ENCODE measurements at places on chromosomes 2 and 18.
A peak's percentile ranks its signal among the peaks of the same experiment; 100 is the strongest.

- no peak for DNase-seq
These were observed 7.2 kb downstream of the POMC start for GRCh38 chr2:25161055-25161781.

DNA sequence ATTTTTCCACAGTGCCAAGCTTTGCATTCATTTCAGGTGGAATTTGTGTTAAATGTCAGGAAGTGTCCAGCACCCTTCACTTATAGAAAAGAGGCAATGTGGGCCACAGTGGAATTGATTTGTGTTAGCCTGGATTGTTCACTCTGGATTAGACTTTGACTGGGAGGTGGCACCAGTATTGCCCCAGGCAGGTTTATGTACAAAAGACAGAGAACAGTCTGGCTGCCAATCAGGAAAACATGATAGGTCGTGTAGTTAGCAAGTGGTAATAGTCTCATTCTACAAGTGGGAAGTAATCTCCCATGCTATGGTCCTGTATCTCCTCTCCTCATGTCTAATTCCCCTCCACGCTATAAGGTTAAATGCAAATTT is 45.6 kb downstream of the RAB27B start:
- DNase-seq = no peak

- DNase-seq = peak; percentile 50
These were observed 89.6 kb downstream of the TCF7L1 start for GRCh38 chr2:85222792-85223191.

DNA sequence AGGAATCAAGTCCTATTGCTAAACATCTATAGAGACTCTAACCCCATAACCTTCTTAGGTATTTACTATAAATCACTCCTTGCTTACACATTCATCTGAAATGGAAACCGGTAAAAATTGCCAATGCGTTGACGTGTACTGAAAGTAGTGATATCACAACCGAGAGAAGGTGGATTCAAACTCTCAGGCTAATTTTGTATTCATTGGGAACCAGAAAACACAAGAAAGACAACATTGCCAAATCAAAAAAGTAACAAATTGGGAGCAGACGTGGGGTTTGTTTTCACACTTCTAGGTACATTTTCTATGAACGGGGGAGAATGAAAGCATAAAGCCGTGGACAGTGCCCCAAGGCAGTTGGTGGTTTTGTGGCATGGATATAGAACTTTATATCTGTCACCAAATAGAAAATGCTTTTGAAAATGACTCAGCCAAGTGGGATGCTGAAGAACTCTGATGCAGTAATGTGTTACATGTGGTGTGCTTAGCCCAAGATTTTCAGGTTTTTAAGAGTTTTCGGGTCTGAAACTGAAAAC is 155.1 kb upstream of the RASGRP3 start:
- no peak for DNase-seq

GRCh38 chr18:62876828-62877227 is 161.5 kb downstream of the PHLPP1 start:
- no peak for DNase-seq
